ENCODE measurements at places on chromosomes 3 and 15.
A peak's percentile ranks its signal among the peaks of the same experiment; 100 is the strongest.

DNA sequence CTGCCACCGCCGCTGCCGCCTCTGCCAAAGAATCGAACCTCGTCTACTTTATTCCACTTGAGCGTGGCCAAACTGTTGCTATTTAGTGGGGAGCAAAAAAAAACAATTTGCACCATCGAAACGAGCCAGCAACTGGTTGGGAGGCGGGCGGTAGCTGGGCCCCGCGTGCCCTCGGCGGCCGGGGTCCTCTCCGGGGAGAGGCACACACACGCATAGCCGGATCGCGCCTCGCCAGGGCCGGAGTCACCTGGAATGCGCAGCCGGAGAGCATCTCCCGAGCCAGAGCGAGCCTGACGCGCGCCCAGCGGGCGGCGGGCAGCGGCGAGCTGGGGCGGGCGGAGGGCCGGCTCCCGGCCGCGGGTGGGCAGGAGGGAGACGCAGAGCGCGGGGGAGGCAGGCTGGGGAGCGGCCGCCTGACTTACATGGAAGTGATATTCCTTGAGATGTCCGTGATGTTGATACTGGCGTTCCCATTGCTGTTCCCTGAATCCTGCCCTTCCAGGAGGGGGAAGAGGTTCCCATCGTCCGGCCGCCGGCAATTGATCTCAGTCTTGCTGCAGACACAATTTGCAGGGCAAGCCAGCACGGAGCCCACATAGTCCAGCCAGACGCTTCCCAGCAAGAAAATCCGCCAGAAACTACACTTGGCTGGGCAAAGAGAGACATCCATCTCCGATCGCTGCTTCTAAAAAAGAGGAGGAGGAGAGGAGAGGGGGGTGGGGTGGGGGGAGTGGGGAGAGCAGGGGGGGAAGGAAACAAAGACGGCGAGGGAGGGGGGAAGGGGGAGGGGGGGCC lies 858 bp downstream of the NTRK3 start:
- DNase-seq, result peak; percentile 40

DNA sequence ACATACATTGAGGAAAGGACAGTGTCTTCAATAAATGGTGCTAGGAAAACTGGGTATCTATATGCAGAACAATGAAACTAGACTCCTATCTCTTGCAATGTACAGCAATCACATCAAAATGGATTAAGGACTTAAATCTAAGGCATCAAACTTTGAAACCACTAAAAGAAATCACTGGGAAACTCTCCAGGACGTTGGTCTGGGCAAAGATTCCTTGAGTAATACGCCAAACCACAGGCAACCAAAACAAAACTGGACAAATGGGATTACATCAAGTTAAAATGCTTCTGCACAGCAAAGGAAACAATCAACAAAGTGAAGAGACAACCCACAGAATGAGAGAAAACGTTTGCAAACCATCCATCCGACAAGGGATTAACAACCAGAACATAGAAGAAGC lies 14.5 kb downstream of the LAMP3 start:
- DNase-seq, result peak; percentile 71

DNA sequence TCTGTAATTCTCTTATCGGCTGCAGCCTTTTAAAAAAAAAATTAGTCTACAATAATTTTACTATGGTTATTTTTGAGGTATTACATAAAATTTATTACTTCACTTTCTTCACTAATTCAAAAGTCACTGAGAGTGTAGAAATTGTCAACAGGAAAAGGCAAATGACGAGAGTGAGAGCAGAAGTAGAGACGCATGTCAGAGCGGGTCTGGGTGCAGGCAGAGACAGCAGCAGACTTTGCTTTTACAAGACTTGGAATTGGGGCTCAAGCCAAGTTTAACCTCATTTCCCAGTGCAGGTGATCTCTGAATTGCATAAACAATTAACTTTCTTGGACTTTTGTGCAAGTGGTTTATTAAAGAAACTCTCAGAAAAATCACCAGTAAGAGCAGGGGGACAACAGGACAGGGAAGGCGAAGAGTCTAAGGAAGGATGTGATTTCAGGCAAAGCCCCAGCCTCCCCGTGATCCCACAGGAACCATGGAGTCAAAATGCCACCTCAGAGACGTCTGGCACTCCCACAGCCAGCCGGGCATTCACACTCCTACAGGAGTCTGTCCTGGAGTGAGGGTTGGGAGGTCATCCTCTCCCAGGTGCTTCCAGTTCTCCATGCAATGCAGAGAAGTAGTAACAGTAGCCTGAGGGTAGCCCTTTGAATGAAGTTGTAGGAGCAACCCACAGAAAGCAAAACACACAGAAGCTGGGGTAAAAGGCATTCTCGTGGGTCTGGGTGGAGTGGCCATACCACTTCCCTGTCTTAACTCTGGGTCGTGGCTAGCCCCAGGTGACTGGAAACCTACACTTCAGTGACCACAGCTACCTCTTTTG lies 274.0 kb upstream of the TGFBR2 start:
- DNase-seq, result no peak

DNA sequence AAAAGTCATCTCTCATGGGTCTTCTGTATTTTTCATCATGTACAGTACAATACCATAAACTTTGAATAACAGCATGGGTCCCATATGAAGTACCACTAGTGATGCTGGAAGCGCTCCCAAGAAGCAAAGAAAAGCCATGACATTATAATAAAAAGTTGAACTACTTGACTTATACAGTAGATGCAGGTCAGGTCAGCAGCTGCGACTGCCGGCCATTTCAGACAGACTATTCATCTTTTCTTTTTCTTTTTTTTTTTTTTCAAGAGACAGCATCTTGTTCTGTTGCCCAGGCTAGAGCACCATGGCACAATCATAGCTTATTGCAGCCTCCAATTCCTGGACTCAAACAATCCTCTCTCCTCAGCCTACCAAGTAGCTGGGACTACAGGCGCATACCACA lies 10.2 kb downstream of the RAF1 start:
- no peak for DNase-seq

- no peak for DNase-seq
These were observed 171.8 kb downstream of the TMEM108 start for GRCh38 chr3:133209871-133210550.

GRCh38 chr15:61063875-61064320 lies 165.2 kb downstream of the RORA start:
- DNase-seq, result no peak

- DNase-seq, result no peak
These were observed 14.9 kb downstream of the ATXN7 start for GRCh38 chr3:63878394-63879060.

- DNase-seq, result peak; percentile 96
These were observed at the start of gene FRMD5 for GRCh38 chr15:44195151-44195740. Gene FRMD5 (minus strand): TSS chr15:44195271.

DNA sequence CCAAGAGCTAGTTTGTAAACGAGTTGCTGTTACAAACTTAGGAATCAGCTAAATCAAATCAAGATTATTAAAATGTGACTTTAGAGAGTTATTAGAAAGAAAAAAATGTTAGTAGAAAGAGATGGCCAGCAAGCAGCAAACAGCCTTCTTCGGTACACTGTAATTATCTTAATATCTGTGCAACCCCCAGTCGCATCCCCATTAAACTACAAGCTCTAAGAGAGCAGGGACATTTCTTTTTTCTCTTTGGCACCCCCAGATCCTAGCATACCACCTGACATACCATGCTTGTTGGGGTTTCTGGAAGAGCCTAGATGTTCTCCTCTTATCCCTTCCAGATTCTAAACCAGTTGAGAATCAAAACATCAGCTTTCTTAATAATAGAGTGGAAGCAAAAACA lies 45.1 kb upstream of the LIPC start:
- no peak for DNase-seq

DNA sequence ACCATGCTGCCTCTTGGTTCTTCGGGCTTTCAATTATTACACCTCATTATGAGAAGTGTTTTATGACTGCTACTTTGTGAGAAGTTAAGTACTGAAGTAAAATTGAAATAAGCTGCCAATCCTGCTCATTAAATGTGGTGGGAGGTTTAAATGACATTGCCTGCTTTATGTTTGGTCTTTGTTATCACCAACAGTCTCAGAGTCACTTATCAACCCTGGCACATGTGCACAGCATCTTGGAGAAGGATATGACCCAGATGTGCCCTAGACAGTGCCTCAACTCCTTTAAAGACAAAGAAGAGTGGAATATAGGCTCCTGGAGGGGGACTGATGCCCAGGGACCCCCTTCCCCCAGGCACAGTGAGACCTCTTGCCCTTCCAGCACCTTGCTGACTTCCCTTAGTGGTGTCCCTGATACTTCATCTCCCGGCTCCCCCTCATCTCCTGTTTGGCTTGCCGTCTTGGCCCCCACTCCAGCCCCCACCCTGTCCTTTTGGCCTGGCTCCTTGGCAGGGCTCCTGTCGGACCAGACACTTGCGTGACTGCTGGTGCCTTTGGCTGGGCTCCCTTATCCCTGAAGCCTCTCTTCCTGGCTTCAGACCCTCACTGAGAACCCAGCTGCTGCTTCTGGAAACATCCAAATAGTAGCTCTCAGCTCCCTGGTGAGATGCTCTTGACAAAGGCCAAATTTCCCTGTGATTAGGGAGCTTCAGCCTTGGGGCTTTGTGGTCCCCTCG lies 39.8 kb downstream of the ARHGAP31 start:
- DNase-seq, result no peak

GRCh38 chr15:33375236-33375635 lies 64.5 kb downstream of the RYR3 start:
- DNase-seq, result no peak

DNA sequence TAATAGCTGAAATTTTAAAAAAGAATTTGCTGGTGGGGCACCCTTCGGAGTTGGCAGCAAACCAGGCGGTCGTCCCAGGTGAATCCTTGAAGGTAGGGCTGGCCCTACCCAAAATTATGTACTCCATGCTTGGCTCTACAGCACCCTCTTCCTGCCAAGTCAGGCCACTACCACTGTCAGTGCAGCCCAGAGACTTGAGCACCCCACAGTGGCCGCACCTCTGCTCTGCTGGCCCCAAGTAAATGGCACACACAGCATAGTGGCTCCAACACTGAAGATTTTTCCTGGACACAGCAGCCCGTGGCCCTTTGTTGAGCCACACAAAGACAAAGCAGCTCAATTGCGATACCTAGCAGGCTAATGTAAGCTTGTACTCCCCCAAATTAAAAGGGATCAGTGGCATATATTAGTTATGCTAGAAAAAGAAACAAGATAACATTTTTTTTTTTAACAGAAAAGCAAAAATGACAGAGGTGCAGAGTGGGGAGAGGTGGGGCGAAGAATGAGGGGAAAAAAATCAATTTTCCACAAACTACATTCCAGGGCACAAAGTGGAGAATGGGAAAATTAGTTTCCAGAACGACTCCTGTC lies 250.5 kb downstream of the UACA start:
- peak; percentile 83 for DNase-seq

DNA sequence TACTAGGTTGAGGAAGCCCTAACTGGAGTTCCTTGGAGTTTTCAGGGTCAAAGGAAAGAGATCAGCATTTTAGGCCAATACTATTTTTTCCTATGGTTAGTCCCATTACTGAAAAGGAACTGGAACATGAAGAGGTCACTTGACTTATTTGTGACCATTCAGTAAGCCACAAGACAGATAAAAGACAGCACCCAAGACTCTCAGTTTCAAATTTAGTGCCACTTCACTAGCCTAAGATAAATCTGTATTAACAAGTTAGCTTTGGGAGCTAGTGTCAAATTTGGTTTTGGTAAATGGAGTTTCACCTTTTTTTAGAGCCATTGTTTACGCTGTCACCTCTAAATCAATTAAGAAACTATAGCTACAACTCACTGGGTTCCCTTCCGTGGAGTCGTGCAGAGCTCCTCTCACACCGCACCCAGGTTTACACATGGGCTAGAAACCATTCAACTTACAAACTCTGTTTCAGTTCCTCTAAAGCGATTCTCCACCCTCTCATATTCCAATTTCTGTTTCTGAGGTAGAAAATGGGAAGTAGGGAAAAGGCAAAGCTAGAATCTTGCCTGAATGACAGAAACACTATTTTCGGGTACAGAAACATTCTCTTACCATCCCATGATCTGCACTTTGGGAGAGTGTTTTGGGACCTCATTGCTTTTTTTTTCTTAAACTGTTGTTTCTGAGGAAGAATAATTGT lies 14.4 kb downstream of the CCDC32 start:
- no peak for DNase-seq

GRCh38 chr3:193872265-193872753 lies 263.6 kb upstream of the HES1 start:
- peak; percentile 98 for DNase-seq

GRCh38 chr15:62691008-62691407 lies 351.5 kb upstream of the TPM1 start:
- no peak for DNase-seq

DNA sequence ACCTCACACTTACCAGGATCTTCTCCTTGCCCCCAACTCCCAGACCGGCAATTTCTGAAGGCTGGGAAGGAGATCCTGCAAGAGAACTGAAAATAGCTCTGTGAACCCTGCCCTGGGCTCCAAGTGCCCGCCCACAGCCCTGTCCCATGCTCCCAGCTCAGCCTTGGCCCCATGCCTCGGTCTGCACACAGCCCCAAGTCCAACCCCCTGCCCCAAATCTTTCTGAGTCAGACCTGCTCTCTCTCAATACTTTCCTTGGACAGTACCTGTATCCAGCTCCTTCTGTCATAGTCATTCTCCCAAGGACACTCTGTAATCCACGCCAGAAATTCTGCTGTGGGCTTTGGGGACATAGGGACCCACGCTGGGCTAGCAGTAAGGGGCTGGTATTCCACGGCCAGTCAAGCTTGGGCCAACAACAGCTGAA lies 6.3 kb upstream of the SMAD3 start:
- no peak for DNase-seq

DNA sequence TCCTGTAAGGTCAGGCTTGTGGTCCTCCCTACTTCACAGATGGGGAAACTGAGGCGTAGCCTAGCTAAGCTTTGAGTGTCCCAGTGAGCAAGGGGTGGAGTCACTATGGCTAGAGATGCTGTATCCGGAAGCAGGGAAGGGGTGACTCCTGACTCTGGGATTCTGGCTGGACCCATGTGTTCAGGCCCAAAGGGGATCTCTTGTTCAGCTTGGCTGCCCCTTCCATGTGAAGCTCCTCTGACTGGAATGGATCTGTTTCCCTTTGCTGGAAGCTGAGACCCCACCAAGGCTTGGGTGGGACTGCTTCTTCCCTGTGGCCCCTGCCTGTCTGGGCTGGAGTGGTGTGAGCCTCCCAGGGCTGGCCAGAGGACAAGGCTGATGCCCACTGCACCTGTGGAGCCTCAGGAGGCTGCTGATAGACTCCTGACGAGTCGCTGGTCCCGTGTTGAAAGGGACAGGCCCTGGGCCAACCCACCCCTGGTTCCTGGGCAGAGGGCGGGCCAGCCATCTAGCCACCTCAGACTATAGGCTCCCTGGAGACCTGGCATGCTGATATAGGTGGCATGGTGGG lies 1.0 kb downstream of the MAPKAPK3 start:
- DNase-seq, result no peak

DNA sequence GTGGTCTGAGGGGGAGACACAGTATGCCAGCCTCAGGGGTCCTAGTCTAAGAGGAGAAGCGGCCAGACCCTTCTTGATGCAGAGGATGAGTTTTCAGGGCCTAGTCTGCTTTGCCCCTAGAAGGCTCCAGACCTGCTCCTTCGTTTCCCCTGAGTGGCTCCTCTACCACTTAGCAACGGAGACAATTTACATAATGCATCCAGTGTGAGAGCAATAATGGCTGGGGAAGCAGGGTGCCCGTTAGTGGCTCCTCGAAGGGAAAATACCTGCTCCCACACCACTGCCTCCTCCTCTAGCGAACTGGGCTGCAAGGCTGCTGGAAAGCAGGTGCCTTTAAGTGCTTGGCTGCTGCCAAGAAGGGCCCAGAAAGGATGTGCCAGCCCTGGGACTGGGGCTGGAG lies 38.9 kb downstream of the CACNA2D2 start:
- DNase-seq, result no peak

All from choroid plexus epithelial cell (primary cell).